ENCODE measurements at places on chromosomes 7 and 10.
A peak's percentile ranks its signal among the peaks of the same experiment; 100 is the strongest.

DNA sequence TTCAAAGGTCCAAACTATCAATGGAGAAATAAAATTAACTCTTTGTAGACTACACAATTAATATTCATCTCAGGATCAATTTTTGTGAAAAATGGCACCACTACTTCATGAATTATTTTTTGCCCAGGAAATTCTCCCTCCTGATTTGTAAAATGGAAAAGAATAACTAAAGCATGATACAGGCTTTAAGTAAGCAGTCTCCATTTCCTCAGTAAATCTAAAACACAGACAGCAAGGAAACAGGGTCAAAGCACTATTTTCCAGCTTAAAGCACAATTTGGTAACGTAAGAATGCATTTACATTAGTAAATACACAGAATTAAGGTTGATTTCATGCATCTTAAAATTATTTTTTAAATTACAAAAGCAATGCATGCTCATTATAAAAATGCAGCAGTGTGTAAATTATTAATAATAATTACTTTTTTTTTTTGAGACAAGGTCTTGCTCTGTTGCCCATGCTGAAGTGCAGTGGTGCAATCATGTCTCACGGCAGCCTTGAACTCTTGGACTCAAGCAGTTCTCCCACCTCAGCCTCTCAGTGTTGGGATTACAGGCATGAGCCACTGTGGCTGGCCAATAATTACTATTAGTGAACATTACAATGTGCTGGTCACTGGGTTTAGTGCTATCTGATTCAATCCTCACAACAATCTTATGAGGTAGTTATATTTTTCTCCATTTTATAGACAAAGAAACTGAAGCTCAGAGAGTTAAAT is 26.1 kb upstream of the VCL start:
- no peak for DNase-seq

GRCh38 chr10:88427024-88427423 is 156.1 kb downstream of the RNLS start:
- DNase-seq: no peak

- no peak for DNase-seq
Measured at GRCh38 chr10:34781711-34782110, 33.4 kb downstream of the PARD3 start.

DNA sequence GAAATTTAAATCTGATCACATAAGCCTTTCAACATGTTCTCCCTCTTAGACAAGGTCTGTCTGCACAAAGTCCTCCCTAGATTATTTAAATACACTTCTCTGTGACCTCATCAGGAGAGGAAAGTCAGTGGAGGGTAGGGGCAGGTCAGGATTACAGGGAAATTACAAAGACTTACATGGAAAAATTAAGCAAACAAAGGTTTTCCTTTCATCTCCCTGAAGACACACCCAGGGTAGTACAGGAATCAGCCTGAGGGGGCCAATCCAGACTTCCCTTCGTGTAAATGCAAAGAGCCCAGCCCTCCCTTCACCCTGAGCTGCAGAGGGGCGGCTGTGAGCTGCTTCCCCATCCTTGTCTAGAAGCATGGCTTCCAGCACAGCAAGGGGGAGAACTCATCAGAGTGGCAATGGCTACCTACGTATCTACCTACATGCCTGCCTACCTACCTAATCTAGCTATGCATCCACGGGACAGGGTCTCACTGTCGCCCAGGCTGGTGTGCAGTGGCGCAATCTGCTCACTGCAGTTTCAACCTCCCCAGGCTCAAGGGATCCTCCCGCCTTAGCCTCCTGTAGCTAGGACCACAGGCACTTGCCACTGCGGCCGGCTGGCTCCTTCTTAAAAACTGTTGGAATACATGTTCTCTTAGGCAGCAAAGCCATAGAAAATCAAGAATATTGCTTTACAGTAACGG is 33.2 kb downstream of the PITRM1 start:
- DNase-seq: no peak

DNA sequence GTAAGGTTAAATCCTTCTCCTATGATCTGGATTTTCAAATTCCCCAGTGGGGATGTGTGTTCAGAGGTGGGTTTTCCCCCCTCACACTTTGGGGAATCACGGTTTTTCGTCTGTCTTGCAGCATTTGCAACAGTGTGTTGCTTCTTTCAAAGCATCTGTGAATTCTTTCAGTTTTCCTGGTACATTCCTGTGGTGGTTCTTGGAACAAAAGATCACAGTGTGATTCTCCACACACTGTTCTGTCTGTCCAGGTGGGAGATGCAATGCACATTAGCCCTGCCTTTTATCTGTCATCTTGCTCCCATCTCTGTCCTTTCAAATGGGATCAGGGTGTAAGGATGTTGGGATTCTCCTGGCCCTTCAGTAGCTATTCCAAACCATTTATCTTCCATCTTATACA is 11.8 kb downstream of the AGK start:
- no peak for DNase-seq

DNA sequence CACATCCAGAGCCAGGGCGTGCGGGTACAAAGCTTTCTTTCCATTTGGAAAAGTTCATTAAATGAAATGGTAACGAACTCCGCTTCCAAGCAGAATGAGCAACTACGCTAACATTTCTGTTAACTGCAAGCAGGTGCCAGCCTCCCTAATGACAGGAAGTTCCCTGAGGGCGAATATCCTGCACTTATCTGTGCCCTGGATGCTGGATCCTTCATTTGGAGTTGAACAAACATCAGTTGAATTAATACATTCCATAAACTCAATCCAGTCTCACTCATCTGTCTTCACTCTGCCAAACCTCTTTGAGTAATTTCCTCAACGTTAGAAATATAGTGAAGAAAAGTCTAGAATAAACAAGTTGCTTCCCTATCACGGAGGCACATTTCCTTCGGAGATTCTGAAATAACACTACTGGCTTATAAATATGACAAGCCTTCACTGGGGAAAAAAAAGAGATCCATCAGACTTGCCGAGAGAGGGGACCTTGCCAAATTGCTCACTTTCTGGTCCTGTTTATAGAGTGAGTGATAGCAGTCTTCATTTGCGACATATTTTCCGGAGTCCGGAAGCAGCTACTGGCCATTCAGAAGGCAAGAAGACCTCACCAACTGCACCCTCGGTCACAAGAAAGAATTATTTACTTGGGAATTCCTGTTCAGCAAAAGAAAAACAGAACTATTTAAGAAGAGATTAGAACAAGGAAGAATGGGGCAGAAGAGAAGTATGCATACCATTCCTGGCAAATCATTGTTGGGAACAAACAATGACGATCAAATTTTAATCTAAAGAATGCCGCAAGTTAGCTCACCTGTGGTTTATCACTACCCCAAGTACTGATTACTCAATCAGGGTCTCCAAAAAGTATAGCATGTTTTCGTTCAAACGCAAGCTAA is 196.4 kb downstream of the FAM107B start:
- no peak for DNase-seq

GRCh38 chr10:42952349-42952748 is 124.5 kb upstream of the RET start:
- no peak for DNase-seq

DNA sequence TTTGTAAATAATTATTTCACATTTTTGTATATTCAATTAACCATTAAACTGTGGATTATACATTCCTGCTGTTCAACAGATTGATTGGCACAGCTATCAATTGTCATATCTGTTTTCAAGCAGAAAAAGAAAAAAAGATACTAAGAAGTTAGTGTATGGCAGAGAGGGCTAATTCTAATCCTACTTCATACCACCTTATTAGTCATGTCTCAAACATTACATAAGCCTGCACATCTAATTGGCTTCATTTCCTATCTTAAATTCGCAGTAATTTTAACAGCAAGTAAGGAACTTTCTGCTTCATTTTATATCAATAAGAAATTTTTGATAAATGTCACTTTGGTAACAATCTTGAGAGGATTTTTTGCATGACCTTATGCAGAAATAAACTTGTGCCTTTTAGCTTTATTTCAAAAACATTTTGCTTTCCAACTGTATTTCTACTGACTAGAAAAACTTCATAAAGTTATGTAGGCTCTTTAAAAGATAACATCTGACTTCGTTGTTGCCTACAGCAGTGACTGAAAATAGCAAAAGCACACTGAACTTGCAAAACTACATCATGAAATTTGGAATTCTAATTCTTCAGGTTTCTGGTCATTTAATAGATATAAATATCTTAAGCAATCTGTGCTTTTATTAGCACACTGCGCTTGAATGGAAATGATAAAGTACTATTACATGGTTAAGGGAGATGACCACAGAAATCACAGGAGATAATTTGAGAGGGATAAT is 111.5 kb downstream of the SEMA3C start:
- DNase-seq: no peak

- no peak for DNase-seq
Measured at GRCh38 chr10:52481986-52482555, 168.0 kb downstream of the DKK1 start.

DNA sequence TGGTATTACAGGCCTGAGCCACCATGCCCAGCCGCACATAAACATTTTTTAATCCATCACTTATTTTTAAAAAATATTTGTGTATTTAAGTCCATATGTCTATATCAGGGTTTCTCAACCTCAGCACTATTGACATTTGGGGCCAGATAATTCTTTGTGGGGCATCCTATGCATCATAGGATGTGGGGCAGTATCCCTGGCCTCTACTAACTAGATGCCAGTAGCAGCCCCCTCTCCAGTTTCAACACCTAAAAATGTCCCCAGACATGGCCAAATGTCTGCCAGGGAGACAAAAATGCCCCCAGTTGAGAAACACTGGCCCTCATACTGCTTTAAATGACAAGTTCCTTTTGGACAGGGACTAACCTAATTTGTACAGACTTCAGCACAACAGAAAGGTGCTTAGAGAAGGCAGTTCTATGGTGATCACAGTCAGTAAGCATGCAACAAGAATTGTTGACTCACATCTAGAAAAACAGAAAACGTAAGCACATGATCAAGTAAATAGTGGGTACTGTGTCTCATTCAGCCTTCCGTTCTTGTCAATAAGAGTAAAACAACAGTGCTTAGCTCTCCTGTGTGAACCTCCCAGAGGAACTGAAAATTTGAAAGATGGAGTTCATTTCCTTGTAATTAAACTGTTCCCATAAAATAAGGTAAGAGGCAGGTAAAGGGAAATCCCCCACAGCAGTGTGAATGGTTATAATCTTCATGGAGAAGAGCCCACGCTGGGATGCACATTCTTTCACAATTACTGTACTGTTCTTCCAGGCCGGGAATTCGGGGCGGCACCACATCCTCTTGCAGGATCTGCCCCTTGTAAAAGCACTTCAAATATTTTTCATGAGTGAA is 17.3 kb upstream of the ADRB1 start:
- DNase-seq: no peak

GRCh38 chr7:22972207-22972606 is 41.7 kb downstream of the HYCC1 start:
- DNase-seq: no peak

DNA sequence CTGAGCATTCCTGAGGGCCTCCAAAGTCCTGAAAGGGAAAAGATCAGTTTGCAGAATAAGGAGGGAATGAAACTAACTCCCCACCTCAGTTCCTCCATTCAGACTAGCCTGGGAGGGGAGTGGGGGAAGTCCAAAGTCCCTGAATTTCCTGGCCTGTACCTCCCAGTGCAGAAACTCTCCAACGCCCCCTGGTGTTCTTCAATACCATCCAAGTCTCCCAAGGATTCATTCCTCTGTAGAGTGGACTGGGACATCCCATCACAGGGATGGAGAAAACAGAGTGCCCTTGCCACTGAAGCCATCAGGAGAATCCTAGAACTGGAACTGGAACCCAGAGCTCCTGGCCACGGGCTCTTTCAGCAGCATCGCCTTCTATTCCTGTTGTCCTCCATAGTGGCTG is 1.6 kb upstream of the COL13A1 start:
- peak; percentile 54 for DNase-seq

GRCh38 chr10:96991313-96991841 is 159.3 kb downstream of the LCOR start:
- no peak for DNase-seq

GRCh38 chr10:69492746-69493462 is 41.6 kb downstream of the TSPAN15 start:
- no peak for DNase-seq

DNA sequence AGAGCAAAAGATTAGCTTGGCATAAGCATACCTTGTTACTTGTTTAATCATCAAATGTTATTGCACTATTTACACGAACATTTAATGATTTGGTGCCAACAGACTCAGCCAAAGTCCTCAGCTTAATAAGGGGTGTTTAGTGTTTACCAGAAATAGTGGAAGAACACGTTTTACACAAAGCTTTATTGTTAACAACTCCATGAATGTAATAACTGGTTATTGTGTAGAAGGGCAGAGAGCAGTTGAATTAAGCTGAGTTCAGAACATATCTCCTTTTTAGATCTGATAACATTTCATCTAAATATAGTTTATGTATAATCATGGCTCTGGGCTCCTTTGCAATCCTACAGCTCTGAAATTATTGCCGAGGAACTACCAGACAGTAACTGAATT is 99.1 kb downstream of the CABCOCO1 start:
- DNase-seq: no peak
